ENCODE measurements at places on chromosomes 1 and 21.

- DNase-seq = no peak
Measured at GRCh38 chr1:2559509-2560298, 3.5 kb downstream of the TNFRSF14 start.

DNA sequence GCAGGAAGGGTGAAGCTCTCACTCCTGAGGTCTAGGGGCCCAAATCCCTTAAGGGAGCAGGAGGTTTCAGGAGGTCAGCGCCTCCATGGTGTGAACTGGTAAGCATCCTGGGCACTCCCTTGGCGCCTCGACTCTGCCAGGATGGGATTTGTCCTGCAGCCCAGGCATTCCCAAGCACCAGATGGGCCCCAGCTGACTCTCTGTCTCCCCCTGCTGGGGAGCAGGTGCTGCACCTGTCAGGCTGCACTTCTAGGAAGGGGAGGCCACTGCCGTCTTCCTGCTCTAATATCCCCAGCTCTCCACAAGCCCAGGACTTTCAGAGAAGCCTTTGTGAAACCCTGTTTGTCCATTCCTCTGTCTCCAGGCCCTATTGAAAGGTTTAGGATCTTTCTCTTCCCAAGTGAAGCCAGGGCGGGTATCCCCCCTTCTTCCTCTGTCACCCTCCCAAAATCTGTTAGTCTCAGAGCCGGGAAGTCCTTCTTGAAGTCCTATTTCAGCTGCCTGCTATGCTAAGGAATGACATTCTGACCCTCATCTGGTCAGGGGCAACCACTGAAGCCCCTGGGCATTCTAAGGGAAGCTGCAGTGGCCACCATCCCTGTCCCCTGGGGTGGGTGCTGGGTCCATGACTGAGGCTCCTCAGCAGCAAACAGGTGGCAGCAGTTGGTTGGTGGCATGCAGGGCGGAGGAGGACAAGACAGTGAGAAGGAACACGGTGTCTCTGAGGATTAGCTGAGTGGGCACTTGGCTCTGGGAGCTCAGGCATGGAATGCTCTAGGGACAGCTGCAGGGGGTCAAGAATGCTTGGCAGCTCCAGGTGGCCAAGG is 3.2 kb downstream of the MYBPH start:
- DNase-seq = peak; percentile 43

- DNase-seq = no peak
Measured at GRCh38 chr1:2597441-2598328, 11.1 kb downstream of the PRXL2B start.

- no peak for DNase-seq
Measured at GRCh38 chr1:147630447-147630846, 39.9 kb downstream of the ACP6 start.

- no peak for DNase-seq
Measured at GRCh38 chr1:180246579-180246978, 16.5 kb downstream of the LHX4 start.

- DNase-seq = no peak
Measured at GRCh38 chr1:9278585-9279153, 14.0 kb upstream of the SPSB1 start.

GRCh38 chr1:179016706-179017382 is 8.8 kb upstream of the FAM20B start:
- peak; percentile 95 for DNase-seq

GRCh38 chr1:25676488-25676887 is 59.9 kb downstream of the MAN1C1 start:
- no peak for DNase-seq

DNA sequence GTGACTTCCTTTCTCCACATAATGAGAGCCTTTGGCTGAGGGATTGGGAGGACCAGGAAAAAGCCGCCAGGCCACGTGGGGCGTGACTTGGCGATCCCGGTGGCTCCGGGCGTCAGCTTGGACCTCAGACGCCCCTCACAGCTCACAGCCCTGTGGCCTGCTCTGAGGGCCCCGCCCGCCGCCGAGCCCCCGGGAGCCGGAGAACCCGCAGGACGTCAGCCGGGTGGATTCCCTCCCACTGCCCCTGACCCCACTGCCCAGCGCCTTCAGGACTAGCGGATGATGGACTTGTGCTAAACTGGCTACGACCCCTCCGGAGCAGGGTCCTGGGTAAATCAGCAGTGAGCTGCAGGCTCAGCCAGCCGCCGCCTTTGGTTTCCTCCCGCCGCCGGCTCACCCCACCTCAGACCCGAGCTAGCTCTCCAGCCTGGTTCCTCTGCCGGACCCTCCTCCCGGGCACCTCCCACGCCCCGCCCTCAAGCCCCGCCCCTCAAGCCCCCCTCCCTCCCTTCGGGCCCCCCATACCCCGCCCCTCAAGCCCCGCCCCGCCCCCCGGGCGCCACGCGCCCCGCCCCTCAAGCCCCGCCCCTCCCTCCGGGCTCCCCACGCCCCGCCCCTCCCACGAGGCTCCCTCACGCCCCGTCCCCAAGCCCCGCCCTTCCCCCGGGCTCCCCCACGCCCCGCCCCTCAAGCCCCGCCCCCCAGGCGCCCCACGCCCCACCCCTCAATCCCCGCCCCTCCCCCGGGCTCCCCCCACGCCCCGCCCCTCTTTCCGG is 10.0 kb upstream of the FAAP20 start:
- peak; percentile 43 for DNase-seq

DNA sequence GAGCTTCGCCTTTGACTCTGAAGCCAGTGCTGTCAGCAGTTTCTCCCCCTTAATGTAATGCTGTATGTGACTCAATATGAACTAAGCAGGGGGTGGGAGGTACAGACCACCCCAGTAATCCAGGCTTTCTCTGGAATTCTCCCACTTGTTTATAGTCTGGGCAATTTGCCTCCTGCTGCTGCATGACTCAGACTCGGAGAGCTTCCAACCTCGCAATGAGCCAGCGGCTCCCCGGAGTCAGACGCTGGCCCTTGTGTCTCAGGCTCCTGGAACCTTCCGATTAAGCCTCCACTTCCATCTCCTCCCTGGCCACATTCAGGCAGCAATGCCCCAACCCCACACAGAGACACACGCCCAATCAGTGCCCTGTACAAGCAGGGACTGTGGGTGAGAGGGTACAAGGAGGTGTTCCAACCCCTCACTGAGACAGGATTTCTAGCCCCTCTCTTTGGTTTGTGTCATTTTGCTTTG is 471.7 kb upstream of the VAMP3 start:
- DNase-seq = peak; percentile 59

- no peak for DNase-seq
Measured at GRCh38 chr1:147046189-147046862, 108.2 kb downstream of the NBPF12 start.
